ENCODE measurements at places on chromosomes 1 and 21. TPM values are rescaled to one million over a fixed set of nuclear protein-coding genes. Genes with fewer than 3 reads are reported as not detected.

DNA sequence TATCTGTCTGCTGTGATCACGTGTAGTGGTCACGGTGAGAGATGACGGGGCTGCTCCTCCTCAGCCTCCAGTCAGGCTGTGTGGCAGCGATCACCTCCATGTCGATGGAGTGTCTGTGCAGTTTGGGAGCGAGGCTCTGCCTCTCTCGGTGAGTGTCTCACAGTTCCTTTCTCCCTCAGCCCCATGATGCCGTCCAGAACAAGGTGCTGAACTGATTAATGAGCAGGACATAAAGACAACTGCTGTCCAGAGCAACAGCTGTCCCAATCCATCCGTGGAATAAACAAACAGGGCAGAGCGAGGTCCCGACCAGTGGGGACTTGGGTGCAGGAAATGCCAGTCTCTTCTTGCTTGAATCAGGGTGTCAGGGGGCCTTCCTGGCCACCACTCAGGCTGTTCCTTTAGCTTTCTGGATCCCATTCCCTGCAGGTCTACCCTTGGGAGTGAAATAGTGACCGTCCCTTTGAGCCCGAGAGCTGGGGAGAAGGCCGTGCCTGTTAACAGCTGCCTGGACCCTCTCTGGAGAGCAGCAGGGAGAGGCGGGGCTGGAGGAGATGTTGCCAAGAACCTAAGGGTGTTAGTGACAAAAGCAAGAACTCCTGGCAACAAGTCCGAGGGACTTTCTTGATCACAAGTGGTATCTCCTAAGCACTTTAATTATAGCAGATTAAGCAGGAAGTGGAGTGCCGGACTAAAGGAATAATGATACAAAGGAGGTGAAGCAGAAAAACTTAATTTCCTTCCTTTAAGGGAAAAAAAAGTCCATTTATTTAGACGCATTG, 443.9 kb downstream of the KIF26B start:
- DNase-seq, result no peak
- no peak overlapping the region for H3K4me3 ChIP-seq
- peaks cover 14% of the 10 kb centered on the region for H3K4me1 ChIP-seq
- no peak overlapping the region for H3K27ac ChIP-seq
- no peaks in the 10 kb centered on the region for H3K27me3 ChIP-seq

DNA sequence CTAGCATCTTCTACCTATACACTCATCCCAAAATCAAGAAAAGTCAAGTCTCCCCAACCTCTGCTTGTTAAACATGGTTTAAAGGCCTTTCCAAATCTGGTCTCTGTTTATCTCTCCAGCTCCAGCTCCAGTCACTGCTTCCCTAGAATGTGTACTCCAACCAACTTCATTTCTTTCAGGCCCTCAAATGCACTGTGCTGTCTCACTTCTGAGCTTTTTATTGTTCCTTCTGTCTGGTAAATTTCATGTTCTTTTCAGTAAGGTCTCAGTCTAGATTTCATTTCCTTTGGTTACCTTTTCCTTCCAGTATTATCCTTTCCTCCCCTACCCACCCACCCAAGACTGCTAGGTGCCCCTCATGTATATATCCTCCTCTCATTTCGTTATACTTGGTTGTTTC, 3.7 kb downstream of the COL24A1 start:
- no peaks in the 10 kb centered on the region for H3K36me3 ChIP-seq
- no peak for DNase-seq
- H3K27ac ChIP-seq, result no peak overlapping the region
- peaks cover 24% of the 10 kb centered on the region for H3K27me3 ChIP-seq

DNA sequence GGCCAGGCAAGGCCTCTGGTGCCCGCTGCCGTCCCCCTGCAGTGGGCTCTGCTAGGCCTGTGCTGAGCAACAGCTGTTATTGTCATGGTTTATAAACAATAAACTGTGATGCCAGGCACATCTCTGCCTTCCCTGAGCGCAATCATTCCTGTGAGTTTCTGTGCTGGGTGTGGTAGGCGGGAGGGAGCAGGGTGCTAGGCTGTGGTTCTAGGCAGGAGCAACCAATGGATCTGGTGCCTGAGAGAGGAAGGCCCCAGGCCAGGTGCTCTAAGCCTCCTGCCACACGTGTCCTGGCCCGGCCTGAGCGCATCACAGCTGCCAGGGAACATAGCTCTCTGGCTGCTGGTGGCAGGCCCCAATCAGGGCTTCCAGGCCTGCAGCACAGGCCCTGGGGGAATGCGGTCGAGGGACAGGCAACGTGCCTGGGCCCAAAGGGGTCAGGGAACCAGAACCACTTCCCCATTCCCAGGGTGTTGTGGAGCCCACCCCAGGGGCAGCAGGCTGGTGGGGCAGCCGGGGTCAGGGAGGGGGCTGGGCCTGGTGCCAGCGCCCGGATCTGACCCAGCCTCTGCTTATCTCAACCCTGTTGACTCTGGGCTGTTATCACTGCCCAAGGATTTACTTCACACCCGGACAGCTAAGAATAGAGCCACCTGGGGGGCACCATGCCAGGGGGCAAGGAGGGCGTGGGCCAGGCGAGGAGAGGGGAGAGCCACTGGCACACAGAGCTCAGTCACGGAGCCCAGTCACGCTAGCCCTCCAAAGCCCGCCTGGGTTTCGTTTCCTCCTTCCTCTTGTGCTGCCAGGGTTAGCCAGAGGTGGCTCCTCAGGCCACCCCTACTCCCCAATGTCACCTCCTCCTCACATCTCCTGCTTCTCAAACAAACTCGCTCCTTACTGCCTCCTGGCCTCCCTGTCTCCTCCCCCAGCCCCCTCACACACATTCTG, 11.5 kb downstream of the TRIM46 start:
- peaks cover 8% of the 10 kb centered on the region for H3K4me1 ChIP-seq
- DNase-seq, result no peak
- H3K36me3 ChIP-seq, result peaks cover 58% of the 10 kb centered on the region
- H3K27me3 ChIP-seq, result no peaks in the 10 kb centered on the region
- no peak overlapping the region for H3K27ac ChIP-seq

CRYAA gene
- not detected for polyA plus RNA-seq
